ENCODE measurements at places on chromosomes 6 and 20.

GRCh38 chr20:32434434-32434833 lies 76.3 kb downstream of the ASXL1 start:
- no peak for DNase-seq

- no peak for DNase-seq
Measured at GRCh38 chr6:138570725-138571029, 71.4 kb upstream of the NHSL1 start.

- DNase-seq: peak; percentile 57
Measured at GRCh38 chr20:52972965-52973819, 1.0 kb downstream of the TSHZ2 start.

GRCh38 chr6:147648916-147649315 lies 140.4 kb downstream of the SAMD5 start:
- DNase-seq: no peak

DNA sequence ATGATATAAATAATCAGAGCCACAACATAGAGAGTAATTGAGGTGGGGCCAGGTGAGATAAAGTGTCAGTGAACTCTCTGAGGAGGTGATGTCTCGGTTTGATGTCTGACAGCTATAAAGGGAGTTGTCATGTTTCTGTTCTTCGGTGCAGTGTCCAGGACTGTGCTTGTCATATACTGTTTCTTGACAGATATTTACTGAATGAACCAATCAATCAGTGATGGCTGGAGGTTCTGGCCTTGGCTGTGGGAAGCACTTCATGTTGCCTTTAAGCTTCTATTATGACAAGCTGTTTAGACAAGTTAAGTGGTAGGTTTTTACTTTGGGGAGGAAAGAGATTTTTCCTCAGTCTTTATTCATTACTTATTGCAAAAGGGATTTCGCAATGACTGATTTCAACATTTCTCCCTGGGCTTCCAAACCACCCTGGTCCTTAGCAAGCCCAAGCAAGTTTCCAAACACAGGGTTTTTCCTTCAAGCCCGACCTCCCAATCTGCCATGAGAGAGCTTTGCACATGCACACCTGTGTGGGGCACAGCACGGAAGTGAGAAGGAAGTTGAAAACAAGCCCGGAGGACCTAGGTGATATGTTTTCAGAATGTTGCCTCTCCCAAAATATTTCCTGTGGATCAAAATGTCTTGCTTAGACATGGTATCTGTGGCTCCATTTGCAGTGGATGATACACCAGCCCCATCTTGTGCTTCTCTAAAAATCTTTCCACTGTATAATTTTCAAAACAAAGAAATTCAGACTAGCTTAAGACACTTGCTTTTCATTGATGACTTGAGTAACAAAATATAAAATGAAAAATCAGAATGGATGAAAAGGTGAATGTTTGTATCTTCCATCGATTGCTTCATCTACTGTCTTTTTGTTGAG lies 567.3 kb upstream of the BTBD3 start:
- DNase-seq: no peak

- peak; percentile 53 for DNase-seq
Measured at GRCh38 chr6:22471132-22471690, 98.2 kb upstream of the HDGFL1 start.

GRCh38 chr6:75673884-75674283 lies 72.2 kb downstream of the SENP6 start:
- DNase-seq: peak; percentile 14

DNA sequence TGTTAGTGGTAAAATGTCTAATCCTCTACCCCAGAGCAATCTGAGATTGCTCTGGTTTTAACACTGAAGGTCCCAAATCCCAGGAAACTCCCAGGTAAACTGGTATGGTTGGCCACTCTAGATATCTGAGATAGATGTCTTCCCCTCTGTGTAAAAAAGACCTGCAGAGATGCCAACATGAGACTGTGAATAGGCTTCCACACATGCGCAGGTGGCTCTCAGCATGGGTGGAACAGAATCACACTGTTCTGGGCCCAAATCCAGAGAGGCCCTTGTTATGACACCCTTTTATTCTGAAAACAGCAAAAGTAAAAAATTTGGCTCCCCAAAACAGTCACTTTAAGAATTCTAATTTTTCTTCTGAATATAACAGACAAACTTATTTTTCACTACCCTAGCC lies 88.7 kb upstream of the BMP5 start:
- DNase-seq: no peak

- DNase-seq: no peak
Measured at GRCh38 chr20:12305188-12305950, 387.7 kb downstream of the BTBD3 start.

GRCh38 chr6:149079911-149080491 lies 237.5 kb upstream of the TAB2 start:
- DNase-seq: no peak

DNA sequence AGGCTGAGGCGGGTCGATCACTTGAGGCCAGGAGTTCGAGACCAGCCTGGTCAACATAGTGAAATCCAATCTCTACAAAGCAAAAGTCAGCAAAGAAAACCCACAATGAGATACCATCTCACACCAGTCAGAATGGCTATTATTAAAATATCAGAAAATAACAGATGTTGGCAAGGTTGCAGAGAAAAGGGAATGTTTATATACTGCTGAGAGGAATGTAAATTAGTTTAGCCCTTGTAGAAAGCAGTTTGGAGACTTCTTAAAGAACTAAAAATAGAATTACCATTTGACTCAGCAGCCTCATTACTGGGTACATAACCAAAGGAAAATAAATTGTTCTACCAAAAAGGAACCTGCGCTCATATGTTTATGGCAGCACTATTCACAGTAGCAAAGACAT lies 16.7 kb upstream of the GCM1 start:
- DNase-seq: no peak

GRCh38 chr6:47917202-47917601 lies 135.4 kb downstream of the OPN5 start:
- no peak for DNase-seq

GRCh38 chr6:108706649-108707048 lies 141.6 kb upstream of the ARMC2 start:
- DNase-seq: no peak

DNA sequence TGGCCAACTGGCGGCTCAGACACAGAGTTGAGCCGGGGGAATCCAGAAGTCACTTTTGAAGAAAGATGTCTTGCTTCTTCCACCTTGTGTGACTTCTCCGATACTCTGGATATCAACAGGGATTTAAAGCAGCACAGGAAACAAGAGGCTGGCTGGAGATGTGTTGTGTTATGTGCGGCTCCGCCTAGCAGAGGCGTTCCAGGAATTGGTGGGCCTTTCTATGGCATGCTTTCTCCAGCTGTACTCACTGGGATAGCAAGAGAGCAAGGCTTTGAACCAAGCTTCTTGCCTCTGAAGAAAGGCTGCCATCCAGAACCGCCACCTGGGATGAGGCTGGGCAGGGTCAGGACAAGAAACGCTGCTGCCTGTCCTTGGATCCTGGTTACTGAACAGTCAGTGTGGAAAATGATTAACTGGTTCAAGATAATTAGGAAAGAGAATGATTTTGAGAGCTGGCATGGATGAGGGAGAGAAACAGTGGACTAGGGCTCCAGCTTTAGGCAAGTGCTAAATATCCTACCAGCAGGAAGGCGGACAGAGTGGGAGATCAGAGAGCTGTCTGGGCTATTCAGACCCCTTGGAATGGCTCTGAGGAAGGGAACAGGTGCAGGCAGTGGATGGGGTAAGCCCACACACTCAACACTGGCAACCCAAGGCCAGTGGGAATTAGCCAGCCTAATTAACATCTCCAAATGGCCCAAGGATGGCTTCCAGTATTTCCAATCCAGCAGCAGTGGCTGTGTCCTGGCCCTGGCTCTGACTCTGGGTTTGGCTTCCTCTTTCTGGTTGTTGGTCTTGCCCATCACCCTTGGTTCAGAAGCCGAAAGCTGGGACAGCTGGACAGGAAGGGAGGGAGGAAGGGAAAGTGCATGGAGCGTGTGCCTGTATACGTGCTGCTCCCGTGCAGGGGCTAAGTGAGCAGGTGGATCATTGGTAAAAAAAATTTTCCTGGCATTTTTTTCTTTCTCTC lies 31.9 kb downstream of the INSM1 start:
- no peak for DNase-seq

- no peak for DNase-seq
Measured at GRCh38 chr6:1044040-1044836, 267.7 kb upstream of the FOXQ1 start.

GRCh38 chr6:148835920-148836441 lies 89.2 kb downstream of the UST start:
- no peak for DNase-seq

DNA sequence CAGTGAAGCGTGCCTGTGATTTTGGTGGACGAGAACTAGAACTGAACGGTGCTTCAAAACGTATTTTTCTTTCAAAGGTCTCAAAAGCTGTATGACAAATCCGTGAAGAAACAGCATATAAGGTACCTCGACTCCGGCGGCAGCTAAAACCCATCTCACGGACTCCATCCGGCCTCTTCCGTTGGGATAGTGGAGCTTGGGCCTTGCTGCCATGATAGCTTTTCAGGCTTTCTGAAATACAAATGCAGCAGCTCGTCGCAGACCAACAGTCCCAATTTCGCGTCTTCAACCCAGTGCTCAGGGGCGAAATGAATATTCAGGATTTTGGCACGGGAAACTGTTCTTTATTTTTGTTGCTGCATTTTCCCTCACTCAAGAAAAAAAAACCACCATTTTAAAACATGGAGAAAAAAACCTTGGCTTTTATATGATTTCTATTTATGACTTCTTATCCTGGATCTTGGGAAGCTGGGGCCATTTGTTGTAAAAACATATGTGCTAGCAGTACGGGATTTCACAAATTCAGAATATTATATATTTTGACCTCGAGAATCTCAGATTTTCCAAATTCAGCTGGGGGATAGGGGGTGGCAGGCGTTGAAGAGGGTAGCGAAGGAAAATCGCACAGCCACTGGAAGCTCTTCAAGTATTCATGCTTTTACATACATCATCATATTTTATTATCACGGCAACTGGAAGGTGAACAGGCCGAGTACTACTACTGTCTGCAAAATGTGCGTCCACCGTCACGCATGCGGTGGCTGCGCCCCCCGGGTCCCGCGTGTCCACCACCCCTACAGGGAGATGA lies 849 bp downstream of the GSTA4 start:
- no peak for DNase-seq

DNA sequence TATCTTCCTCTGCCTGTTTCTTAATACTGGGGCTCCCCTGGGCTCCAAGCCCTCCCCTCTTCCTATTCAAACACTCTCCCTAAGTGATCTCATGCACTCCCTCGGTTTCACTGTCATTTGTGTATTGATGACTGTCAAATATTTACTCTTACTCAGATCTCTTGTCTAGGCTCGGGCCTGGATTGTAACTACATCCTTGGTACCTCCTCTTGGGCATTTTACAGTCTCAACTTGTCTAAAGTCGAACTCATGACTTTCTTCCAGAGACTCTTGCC lies 189.4 kb upstream of the PRDM1 start:
- no peak for DNase-seq

GRCh38 chr20:48748556-48748955 lies 79.2 kb downstream of the PREX1 start:
- DNase-seq: no peak

- DNase-seq: no peak
Measured at GRCh38 chr20:10946124-10946880, 272.5 kb upstream of the JAG1 start.

DNA sequence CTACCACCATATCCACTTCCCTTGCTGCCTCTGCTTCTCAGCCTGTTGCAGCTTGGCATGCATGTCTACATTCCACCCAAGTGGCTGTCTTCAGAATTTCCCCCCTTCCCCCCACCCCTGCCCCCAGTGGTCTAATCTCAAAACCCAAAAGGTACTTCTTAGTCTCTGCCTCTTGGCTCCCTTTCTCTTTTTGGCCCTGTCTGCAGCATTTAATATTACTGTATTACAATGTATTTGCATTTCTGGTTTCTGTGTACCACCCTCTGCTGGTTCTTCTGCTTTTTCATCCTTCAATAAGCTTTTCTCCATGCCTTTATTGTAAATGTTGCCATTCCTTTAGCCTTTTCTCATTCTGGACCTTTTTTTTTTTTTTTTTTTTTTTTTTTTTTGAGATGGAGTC lies 43.0 kb downstream of the RPRD1B start:
- no peak for DNase-seq

DNA sequence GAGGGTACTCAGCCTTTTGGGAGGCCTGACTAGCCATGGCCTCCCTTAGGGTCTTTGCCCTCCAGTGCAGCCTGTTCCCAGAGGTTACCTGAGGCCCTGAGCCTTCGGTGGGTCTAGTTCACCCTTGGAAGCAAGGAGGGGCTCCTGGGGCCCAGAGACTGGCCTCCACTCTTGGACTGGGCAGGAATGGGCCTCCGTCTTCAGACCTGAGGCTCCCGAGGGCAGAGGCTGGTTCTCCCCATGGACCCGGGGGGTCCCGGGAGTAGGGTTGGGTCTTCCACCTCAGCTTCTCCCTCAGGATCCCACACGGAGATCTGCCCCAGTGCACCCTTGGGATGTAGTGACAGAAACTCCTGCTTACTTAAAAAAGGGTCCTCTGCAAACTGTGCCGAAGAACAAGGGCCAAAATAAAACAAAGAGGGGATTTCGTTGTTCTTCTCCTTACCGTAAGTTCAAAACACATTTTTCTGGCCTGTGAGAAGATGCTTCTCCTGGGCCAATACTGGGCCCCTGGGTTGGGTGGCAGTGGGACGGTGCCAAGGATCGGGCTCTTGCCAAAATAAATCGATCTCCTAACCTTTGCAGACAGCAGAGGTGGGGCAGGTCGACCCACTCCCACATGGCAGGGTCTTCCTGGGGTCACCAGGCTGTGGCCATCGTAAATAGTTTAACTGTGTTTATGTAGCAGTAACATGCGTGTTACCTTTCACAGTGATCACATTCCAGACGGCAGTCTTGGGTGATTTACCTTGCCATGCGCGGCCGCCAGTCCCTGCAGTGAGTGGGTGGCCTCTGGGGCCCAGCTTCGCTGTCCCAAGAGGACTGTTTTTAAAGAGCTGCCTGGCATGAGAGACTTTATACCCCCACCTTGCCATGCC lies 151.8 kb downstream of the VEGFA start:
- DNase-seq: no peak

GRCh38 chr20:51926670-51927305 lies 124.5 kb upstream of the SALL4 start:
- DNase-seq: no peak

GRCh38 chr20:12241065-12241464 lies 323.4 kb downstream of the BTBD3 start:
- no peak for DNase-seq

- DNase-seq: no peak
Measured at GRCh38 chr6:14645221-14645620, 527.6 kb downstream of the CD83 start.

GRCh38 chr20:62051144-62051543 lies 14.5 kb downstream of the TAF4 start:
- no peak for DNase-seq

GRCh38 chr6:81049425-81050042 lies 702.9 kb downstream of the TENT5A start:
- no peak for DNase-seq

- no peak for DNase-seq
Measured at GRCh38 chr6:107603006-107603370, 113.1 kb downstream of the SOBP start.

Data from adrenal gland (tissue), 19 donors.